Stimulated activated CD8-positive, alpha-beta memory T cell treated with anti-CD3 and anti-CD28 coated beads, Interleukin-4, amount 100 ng/mL, for 4 hours (primary cell): ENCODE measurements at places on chromosomes 6 and 20.

DNA sequence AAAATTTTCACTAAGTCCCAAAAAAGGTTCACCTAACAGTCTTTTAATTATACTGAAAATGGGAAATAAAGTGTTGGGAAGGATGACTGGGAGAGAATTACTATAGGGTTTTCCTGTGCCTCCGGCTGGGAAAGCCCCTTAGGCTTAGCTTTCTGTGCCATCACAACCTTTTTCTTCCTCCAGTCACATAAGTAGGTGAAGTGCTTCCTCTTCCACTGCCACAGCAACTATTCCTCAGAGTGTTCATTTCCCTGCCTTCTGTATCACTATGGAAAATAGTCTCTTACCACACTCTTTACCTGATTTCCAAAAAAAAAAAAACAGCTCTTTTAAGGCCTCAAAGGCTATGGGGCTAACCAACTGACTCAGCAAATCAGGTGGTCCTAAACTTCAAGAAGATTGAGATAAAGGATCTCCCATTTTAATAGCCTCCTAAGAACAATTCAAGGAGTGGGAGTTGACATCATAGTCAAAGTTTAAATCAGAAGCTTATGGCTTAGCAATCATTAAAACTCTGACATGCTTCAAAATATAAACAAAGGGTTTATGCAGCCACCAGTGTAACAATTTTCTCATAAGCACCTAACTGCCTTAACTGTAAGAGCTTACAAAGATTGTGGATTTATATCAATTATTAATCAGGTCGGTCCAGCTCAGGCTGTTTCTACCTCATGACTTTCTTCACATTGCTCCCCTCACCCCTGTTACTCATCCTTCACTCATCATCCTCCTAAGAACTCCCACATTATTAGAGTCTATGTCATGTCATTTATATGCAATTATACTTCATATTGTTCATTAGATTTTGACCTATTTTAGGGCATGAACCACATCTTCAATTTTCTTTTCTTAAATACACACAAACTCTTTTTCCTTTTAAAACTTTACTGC, 95.3 kb downstream of the RNGTT start:
- no peak for DNase-seq

- no peak for DNase-seq
Measured at GRCh38 chr20:62660768-62661167, 18.5 kb downstream of the SLCO4A1 start.

GRCh38 chr20:13403453-13403852, 182.4 kb downstream of the ISM1 start:
- DNase-seq: no peak

- no peak for DNase-seq
Measured at GRCh38 chr6:73898599-73898998, 202.6 kb downstream of the CD109 start.

DNA sequence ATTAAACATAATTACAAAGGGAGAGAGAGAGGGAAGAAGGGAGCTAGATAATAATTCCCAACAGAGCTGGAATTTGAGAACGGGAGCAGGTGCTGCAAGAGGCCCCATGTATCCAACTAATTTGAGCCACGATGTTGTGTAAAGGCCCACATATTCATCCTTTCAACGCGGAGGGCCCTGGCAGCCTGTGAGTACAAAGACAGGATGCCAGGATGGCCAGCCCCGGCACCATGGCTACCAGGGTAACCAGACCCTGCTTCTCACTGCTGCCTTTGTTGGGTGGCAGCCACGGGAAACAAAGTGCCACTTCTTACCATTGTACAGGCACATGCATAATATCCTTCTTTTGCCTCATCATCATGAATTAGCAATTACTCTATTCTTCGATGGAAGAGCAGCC, 492.0 kb upstream of the NRSN1 start:
- DNase-seq: no peak

DNA sequence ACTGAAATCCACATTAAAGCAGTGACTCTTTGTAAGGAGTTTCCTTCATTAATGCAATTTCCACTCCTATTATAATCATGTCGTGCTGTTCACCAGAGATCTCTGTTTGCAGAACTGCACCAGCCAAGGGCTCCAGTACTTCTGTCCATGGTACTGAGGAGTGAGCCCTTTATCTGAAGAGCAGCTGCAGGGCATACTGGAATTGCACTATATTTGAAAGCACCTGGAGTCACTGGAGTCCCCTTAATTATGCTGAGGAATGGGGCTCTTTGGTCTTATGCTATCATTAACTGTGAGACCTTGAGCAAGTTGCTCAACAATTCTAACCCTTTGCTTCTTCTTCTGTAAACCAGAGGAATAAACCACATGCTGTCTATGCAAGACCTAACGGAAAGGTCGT, 61.7 kb upstream of the NUP153 start:
- no peak for DNase-seq

GRCh38 chr20:57071283-57071731, 195.1 kb downstream of the BMP7 start:
- DNase-seq: no peak

DNA sequence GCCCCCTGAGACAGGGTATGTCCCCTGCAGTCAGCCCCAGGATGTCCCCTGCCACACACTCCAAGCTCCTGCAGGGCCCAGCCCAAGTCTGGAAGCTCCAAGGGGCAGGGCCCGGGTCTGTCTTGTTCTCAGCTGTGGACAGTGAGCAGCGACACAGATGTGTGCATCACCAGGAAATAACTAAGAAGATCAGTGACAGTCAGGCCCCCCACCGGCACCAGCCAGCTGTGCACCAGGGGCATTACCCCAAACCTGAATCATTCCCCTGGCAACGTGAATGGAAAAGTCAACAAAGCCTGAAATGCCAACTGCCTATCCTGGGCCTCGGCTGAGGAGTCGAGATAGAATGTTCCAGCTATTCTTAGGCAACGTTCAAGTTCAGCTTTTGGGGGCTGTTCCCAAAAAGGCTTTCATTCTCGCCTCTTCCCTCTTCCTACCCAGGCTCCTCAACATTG, 105.0 kb downstream of the PREX1 start:
- DNase-seq: no peak

GRCh38 chr20:46709459-46710152, at the start of gene SLC2A10:
Gene SLC2A10, plus strand, starts transcription at chr20:46709649. Its CDS starts 88 bp downstream, at chr20:46709737.
- no peak for DNase-seq

DNA sequence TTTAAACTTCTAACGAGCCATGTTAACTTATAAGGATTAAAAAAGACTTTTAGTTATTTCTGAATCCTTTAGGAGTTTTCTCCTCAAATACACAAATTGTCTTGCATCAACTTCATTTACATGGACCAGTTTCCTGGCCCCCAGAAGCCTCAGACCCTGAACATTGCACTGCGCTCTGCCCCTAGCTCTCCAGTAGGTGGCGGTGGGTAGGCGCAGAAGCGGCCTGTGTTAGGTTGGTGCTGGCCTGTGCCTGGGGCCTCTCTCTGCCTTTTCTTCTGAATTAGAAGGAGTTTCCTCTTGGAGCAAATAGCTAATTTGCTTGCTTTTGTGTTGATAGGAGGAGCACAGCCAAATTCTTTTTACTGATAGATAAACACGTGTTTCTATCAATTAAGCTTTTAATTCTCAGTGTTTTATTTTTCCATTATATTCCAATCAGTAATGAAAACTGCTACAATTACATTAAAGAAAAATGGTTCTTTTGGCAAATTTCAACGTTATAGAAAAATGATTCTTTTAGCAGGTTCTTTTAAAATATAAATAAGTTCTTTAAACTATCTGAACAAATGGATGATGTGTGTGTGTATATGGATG, 44.4 kb downstream of the DTD1 start:
- DNase-seq: peak; percentile 1

GRCh38 chr6:121896363-121896762, 460.9 kb downstream of the GJA1 start:
- no peak for DNase-seq

DNA sequence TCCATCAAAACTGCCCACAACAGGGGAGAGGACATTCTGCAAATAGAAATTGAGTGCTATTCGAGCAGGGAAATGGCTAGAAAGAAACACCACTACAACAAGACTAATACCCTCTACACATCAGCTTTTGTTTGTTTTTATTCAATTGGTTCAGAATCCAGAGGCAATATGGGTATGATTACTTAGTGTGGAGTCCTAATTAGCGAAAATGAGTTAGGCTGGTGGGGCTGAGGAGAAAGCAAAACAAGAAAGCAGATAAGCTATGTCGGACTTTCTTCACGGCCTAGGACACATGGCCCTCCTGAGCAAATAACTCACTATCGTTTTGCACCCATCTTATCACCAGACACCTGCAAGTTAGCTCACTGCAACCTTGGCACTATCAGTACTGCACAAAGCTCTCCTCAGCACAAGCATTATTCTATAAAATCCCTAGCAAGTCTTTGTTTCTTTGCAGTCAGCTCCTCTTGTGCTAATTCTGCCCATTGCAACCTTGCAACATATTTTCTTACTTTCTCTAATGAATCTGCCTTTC, 31.3 kb upstream of the SH3BGRL2 start:
- DNase-seq: no peak

DNA sequence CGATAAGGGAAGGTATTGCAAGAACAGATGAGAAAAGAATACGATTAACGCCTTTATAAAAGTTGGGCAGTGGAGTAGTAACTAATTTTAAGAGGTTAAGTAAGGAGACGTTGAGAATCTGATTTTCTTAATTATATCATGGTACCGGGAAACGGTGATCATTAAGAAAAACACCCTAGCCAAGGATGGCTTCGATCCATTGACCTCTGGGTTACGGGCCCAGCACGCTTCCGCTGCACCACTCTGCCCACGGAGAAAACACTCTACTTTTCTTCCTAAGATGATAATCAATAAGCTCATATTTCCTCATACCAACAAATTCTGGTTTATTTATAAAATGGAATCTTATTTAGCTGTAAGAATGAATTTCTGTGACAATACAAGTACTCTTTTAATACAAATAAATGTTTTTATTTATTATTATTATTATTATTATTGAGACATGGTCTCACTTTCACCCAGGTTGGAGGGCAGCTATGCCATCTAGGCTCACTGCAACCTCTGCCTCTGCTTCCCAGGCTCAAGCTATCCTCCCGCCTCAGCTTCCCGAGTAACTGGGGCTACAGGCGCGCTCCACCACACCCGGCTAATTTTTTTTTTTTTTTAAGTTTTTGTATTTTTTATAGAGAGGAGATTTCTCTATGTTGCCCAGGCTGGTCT, 8.3 kb downstream of the POM121L2 start:
- no peak for DNase-seq

- DNase-seq: no peak
Measured at GRCh38 chr20:18831830-18832499, 18.4 kb downstream of the SCP2D1 start.

GRCh38 chr20:17611540-17612286, 41.8 kb downstream of the DSTN start:
- DNase-seq: no peak
